ENCODE measurements at places on chromosomes 11 and 22.

- H3K36me3 ChIP-seq: no peaks in the 10 kb centered on the region
- H3K4me1 ChIP-seq: no peaks in the 10 kb centered on the region
- H3K27ac ChIP-seq: no peak overlapping the region
- H3K27me3 ChIP-seq: no peaks in the 10 kb centered on the region
These were observed 30.7 kb downstream of the LINC01488 start for GRCh38 chr11:69512136-69512535.

- H3K36me3 ChIP-seq: no peaks in the 10 kb centered on the region
- H3K27ac ChIP-seq: peak overlapping the region; percentile 63
- H3K4me3 ChIP-seq: no peak overlapping the region
These were observed 35.0 kb upstream of the EHF start for GRCh38 chr11:34585735-34586487.

DNA sequence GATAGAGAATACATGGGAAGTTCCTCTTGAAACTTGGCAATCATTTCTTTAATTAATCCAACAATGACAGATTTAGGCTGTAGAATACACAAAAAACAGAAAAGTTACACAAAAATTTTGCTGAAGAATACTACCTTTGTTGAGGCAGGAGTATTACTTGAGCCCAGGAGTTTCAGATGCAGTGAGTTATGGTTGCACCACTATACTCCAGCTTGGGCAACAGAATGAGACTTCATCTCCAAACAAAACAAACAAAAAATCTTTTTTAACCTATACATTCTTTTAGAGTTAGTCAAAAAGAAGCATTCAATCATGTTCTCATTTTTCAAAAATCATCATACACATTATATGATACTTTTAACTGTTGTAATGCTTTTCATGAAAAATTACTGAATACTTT is 22.1 kb downstream of the UEVLD start:
- no peaks in the 10 kb centered on the region for H3K27me3 ChIP-seq
- H3K4me3 ChIP-seq: no peak overlapping the region
- DNase-seq: no peak

- DNase-seq: no peak
- H3K4me1 ChIP-seq: no peaks in the 10 kb centered on the region
- no peak overlapping the region for H3K4me3 ChIP-seq
- H3K27ac ChIP-seq: no peak overlapping the region
- H3K36me3 ChIP-seq: no peaks in the 10 kb centered on the region
These were observed 45.4 kb upstream of the CCDC188 start for GRCh38 chr22:20196094-20196842.

DNA sequence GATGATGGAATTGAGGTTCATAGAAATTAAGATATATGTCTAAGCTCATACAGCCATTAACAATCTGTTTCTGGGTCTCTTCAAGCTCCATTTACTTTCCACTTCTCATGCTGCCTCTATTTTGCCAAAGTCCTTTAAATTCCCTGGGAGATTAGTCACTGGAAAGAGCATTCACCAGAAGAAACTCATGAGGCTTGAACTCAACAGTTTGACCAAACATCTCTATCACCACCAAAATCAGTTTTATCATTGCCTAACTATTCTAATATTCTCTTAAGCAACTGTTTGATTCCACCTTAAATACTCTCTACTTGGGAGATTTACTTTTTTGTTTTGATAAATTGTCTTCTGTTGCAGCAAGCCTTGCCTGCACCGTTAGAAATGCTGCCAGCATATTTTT is 881.3 kb downstream of the KCNA4 start:
- H3K27ac ChIP-seq: no peak overlapping the region
- no peaks in the 10 kb centered on the region for H3K4me1 ChIP-seq
- H3K27me3 ChIP-seq: no peaks in the 10 kb centered on the region
- DNase-seq: no peak
- no peak overlapping the region for H3K4me3 ChIP-seq

DNA sequence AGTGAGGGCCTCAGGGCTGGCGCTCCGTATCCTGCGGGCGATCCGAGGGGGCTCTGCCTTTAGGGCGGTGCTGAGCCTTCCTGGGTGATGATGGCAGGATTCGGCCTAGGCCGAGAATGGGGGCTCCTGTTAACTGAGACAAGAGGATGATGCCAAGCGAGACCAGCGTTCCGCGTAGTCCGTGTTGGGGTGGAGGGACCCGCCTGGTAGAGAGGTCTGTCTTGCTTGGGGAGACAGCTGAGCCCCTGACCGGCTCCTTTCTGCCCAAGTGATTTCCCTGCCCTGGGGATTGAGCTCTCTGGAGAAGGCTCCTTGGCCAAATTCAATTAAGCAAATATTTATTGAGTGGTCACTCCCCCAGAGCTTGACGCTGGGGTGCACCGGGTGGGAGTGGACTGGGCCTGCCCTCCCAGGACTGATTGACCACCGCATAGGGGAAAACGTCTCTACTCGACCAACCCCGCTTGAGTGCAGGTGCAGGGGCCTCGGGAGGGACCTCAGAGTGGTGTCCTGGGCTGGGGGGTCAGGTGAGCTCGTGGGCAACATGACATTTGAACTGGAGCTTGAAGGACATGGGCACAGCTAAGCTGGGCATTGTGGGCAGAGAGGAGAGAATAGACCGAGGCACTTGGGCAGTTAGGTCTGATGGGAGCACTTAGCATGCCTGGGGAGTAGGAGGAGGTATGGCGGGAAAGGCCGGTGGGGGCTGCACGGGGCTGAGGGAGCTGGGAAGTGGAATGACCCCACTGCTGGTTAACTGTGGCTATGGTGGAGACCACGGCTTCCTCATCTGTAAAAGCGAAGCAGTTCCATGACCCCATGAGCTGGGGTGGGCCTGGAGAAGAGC is 1.1 kb downstream of the GNAZ start:
- no peaks in the 10 kb centered on the region for H3K27me3 ChIP-seq
- H3K4me3 ChIP-seq: peak overlapping the region; percentile 64
- H3K27ac ChIP-seq: peak overlapping the region; percentile 43
- no peaks in the 10 kb centered on the region for H3K4me1 ChIP-seq
- no peaks in the 10 kb centered on the region for H3K36me3 ChIP-seq

DNA sequence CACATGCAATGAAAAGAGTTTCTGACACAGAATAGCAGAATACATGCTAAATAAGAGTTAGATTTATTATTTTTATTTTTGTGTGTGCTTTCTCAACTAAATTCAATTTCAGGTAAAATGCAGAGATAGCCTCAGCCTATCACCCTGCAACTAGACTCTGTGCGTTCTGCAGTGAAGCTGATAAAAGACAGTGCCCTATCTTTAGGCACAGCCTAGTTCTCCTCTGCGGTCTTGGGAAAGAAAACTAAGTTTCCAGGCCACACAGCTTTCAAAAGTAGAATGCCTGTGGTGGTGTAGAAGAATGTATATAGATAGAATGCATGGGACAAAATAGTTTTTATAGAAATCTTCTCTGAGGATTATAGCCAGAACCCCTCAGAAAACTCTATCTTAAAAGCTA is 12.0 kb upstream of the MMP1 start:
- no peaks in the 10 kb centered on the region for H3K36me3 ChIP-seq
- H3K4me1 ChIP-seq: no peaks in the 10 kb centered on the region
- no peak for DNase-seq
- no peak overlapping the region for H3K4me3 ChIP-seq
- H3K27ac ChIP-seq: no peak overlapping the region
- no peaks in the 10 kb centered on the region for H3K27me3 ChIP-seq

- H3K36me3 ChIP-seq: no peaks in the 10 kb centered on the region
- H3K4me1 ChIP-seq: no peaks in the 10 kb centered on the region
- no peaks in the 10 kb centered on the region for H3K27me3 ChIP-seq
These were observed 111.6 kb upstream of the BMAL1 start for GRCh38 chr11:13166036-13166435.

GRCh38 chr11:863023-863909 is 20.6 kb downstream of the TSPAN4 start:
- H3K27ac ChIP-seq: no peak overlapping the region
- peaks cover 4% of the 10 kb centered on the region for H3K4me1 ChIP-seq

DNA sequence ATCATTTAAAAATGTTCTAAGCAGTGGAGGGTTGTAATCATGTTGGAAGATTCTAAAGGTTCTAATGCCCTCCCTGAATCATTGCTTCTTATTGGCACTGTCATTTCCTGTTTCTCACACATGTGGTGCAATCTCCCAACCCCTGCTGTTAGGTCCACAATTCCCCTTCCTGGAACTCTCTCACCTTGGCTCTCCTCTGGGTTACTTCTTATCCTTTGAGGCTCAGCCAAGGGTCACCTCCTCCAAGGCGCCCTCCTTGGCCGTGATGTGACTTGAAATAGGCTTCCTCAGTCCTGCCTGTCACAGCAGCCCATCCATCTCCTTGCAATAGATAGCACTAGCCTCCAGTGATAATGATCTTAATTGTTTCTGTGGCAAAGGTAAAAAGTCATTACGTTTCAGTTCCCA is 149.8 kb downstream of the TTC17 start:
- H3K27me3 ChIP-seq: no peaks in the 10 kb centered on the region
- DNase-seq: no peak
- H3K36me3 ChIP-seq: no peaks in the 10 kb centered on the region
- H3K27ac ChIP-seq: no peak overlapping the region

DNA sequence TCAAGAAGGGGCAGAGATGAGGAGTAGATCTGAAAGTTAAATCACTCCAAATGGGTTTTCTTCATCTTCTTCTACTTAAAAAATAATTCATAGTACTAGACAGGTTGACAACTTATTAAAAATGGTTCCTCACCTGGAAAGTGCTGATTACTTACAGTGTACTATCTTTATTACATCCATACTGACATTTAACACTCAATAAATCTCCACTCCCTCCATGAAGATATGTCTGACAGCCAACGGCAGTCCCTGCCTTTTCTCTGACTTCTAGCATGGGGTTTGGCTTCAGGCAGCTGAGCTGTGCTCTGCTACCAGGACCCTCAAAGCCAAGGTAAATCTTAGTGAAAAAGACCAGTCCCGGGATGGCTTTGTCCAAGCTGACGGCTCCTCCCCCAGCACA is 133.4 kb upstream of the CSNK2A3 start:
- DNase-seq: no peak
- no peaks in the 10 kb centered on the region for H3K27me3 ChIP-seq
- no peaks in the 10 kb centered on the region for H3K4me1 ChIP-seq
- no peaks in the 10 kb centered on the region for H3K36me3 ChIP-seq
- H3K4me3 ChIP-seq: no peak overlapping the region

DNA sequence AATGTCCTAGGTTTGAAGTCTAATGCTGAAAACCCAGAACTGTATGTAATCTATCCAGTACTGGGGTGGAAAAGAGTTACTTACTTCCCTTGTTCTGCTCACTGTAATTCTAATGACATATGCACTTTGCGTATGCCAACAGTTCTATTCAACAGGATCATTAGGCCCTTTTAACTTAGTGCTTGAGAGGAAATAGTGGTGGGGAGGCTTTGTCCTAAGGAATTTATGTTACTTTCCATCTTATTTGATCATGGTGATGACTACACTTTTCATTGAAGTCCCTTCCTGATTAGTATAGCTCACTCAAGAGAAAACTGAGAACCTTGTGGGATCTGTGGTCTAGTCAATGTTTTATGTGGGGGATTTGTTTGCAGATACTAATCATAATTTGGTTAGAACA is 348.2 kb downstream of the GUCY1A2 start:
- H3K4me1 ChIP-seq: no peaks in the 10 kb centered on the region
- no peak overlapping the region for H3K27ac ChIP-seq
- no peak for DNase-seq
- H3K27me3 ChIP-seq: no peaks in the 10 kb centered on the region
- H3K4me3 ChIP-seq: no peak overlapping the region

- no peaks in the 10 kb centered on the region for H3K4me1 ChIP-seq
- no peak overlapping the region for H3K27ac ChIP-seq
- no peaks in the 10 kb centered on the region for H3K36me3 ChIP-seq
- no peaks in the 10 kb centered on the region for H3K27me3 ChIP-seq
- no peak for DNase-seq
- H3K4me3 ChIP-seq: no peak overlapping the region
These were observed 9.8 kb downstream of the SCN4B start for GRCh38 chr11:118142809-118143208.

DNA sequence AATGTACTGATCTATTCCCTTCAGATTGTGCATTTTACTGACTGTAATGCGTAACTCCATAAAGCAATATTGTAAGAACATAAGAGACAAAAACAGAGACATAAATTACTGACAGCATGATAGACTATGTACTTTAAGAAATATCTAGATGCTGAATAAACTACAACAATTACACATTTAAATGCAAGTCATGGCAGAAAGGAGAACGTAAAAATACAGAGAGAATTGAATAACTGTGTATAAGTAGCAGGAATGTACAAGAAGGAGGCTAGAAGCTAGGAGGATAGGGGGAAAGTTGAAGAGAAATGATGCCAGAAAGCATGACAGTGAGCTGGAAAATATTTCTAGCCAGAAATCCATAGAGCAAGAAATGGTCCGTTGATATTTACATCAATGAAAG is 74.0 kb upstream of the FAM181B start:
- H3K4me1 ChIP-seq: no peaks in the 10 kb centered on the region
- DNase-seq: no peak
- no peak overlapping the region for H3K4me3 ChIP-seq
- no peak overlapping the region for H3K27ac ChIP-seq

DNA sequence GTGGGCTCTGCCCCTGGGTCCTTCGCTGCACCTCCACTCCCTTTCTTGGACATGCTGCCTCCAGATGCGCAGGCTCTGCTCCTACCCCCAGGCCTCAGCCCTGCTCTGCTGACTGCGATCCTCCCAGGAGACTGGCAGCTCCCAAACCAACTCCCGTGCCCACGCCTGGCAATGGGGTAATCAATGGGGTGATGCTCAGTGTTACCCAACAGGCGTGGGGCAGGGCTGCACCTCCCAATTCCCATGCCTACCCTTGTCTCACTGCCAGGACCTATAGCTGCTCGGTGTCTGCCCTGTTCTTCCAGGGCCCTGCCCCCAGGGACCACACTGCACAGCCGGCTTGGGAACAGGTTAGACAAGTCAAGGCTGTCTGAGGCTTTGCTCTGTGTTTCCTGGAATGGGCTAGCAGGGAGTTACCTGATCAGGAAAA is at the start of gene ALDH3B2:
Gene ALDH3B2, minus strand, starts transcription at position 182 of the 430 bp plus-strand sequence. CDS start 7,688 bp downstream, outside the sequence.
- no peak within 1 kb of the TSS for H3K4me3 ChIP-seq
- H3K27me3 ChIP-seq: peaks cover 5% of the 10 kb centered on the region
- H3K27ac ChIP-seq: peak within 1 kb of the TSS; percentile 88
- H3K36me3 ChIP-seq: no peaks in the 10 kb centered on the region
- DNase-seq: peak; percentile 89
- H3K4me1 ChIP-seq: no peaks in the 10 kb centered on the region
